ENCODE measurements at places on chromosomes 16 and 17.

DNA sequence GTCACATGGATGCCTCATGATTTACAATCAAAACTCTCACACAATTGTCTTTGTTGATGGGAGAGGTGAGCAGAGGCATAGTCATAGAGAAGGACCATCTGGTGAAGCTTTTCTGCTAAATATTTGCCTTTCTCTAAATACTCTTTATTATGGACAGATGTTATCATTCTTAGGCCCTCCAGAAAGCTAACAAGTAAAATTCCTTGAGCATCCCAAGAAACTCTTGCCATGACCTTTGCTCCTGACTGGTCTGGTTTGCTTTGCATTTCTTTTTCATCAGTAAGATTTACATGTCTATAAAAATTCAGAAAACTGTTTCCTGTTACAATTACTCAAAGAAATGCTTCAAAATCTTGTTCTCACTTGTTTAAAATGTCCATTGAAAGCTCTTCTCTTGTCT, 1336.6 kb upstream of the CDH8 start:
- no peak for DNase-seq

DNA sequence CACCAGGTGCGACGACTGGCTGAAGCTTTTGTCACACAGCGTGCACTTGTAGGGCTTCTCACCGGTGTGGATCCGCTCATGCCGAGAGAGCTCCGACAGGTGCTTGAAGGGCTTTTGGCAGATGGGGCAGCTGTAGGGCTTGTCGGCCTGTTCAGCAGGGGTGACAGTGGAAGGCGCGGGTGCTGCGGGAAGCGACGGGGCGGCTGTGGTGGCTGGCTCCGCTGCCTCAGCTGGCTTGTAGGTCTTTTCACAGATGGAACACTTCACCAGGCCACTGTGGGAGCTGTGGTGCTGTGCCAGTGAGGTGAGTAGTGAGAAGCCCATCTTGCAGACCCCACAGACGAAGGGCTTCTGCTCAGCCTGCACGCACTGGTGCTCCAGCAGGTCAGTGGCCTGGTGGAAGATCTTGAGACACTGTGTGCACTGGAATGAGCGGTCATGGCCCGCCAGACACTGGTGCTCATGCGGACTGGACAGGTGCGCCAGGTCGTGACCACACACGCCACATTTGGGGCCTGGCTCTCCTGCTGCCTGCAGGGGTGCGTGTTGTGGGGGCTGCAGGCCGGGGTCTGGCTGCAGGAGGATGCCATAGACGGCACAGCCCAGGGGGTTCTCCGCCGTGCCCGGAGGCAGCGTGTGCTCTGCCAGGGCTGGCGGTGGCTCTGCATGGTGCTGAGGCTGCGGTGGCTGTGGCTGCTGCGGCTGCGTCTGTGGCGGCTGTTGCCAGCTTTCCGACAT, 2.8 kb downstream of the ZNF319 start:
- no peak for DNase-seq

DNA sequence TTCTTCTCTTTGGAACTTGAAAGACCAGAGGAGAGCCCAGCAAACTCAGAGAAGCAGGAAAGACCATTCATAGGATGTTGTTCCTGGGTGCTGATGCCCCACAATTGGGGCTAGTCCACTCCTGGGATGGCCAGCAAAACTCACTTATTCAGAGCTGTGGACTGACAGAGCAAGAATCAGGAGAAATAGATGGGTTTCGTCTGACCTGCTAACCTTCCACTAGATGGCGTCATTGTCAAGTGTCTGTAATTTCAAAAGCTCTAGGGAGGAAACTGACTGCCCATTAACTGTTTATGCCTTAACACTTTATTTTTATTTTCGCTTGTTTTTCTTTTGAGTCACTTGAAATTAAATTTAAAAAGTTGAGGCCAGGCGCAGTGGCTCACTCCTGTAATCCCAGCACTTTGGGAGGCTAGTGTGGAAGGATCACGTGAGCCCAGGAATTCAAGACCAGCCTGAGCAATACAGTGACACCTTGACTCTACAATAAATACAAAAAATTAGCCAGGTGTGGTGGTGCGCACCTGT, 28.7 kb upstream of the MILR1 start:
- DNase-seq: no peak

- no peak for DNase-seq
Measured at GRCh38 chr16:66007717-66008116, 358.8 kb upstream of the CDH5 start.

GRCh38 chr16:3589441-3589921, 12.3 kb upstream of the NLRC3 start:
- no peak for DNase-seq

GRCh38 chr16:6970171-6970857, 362.3 kb upstream of the RBFOX1 start:
- no peak for DNase-seq

- DNase-seq: no peak
Measured at GRCh38 chr17:76079535-76079955, 563 bp downstream of the ZACN start.

- no peak for DNase-seq
Measured at GRCh38 chr16:88476817-88477397, 23.8 kb downstream of the ZFPM1 start.
